ENCODE measurements at places on chromosomes 13 and 19.

- H3K4me1 ChIP-seq: peaks cover 10% of the 10 kb centered on the region
- no peak for DNase-seq
- H3K27me3 ChIP-seq: no peaks in the 10 kb centered on the region
- H3K27ac ChIP-seq: no peak overlapping the region
- no peak overlapping the region for H3K4me3 ChIP-seq
Measured at GRCh38 chr13:51865838-51866237, 4.1 kb downstream of the CCDC70 start.

- H3K4me1 ChIP-seq: no peaks in the 10 kb centered on the region
- no peak for DNase-seq
- no peaks in the 10 kb centered on the region for H3K36me3 ChIP-seq
- H3K27ac ChIP-seq: no peak within 1 kb of the TSS
- no peaks in the 10 kb centered on the region for H3K27me3 ChIP-seq
Measured at GRCh38 chr19:49335071-49335783, at the start of gene CD37. Gene CD37, plus strand, starts transcription at chr19:49335406. Its CDS starts 135 bp downstream, at chr19:49335541.

DNA sequence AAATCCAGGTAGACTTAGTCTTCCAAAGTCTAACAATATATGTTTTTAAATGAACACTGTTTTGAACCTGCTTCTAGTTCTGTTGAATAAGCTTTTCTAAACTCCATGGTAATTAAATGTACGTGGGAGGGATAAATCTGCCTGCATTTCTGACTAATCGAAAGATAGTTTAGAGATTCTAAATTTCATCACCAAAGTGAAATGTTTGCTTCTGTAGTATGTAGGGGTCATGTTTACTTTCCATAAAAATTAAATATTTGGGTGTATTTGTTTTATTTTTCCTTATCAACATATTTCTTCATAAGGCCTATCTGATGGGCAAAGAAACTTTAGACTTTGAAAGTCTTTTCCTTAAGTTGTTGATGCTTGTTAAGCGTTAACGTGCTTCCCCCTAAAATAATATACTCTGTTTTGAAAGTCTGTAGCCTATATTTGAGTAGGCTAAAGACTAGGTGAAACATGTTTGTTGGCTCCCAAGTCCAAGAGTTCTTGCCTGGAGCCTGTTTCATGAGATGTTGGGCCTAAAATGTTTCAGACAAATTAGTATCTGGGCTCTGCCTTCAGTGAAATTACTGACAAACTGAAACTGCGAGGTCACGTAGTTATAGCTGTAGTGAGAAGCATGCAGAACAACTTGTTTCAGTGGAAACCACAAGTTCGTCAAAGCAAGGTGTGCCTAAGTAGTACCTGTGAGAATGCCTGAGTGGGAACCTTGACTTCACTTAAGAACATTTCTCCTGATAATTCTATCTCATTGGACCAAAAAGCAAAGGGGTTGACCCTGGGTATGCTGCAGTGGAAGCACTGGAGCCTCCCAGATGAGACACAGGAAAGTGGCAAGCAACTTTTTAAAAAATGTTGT is 126.2 kb downstream of the LMO7 start:
- H3K4me1 ChIP-seq: peaks cover 8% of the 10 kb centered on the region
- H3K36me3 ChIP-seq: no peaks in the 10 kb centered on the region
- H3K27me3 ChIP-seq: no peaks in the 10 kb centered on the region
- peak overlapping the region; percentile 22 for H3K4me3 ChIP-seq

GRCh38 chr13:33493672-33494365 is 208.3 kb upstream of the STARD13 start:
- peak overlapping the region; percentile 75 for H3K27ac ChIP-seq
- H3K36me3 ChIP-seq: no peaks in the 10 kb centered on the region
- H3K4me3 ChIP-seq: no peak overlapping the region
- H3K4me1 ChIP-seq: peaks cover 25% of the 10 kb centered on the region

- no peak overlapping the region for H3K27ac ChIP-seq
- H3K4me3 ChIP-seq: no peak overlapping the region
- no peak for DNase-seq
- H3K4me1 ChIP-seq: no peaks in the 10 kb centered on the region
- no peaks in the 10 kb centered on the region for H3K36me3 ChIP-seq
Measured at GRCh38 chr19:8640402-8641004, 10.1 kb downstream of the NFILZ start.

- no peak overlapping the region for H3K4me3 ChIP-seq
- H3K27ac ChIP-seq: peak overlapping the region; percentile 79
- peaks cover 10% of the 10 kb centered on the region for H3K4me1 ChIP-seq
- no peak for DNase-seq
Measured at GRCh38 chr19:41307090-41307875, 2.7 kb upstream of the CCDC97 start.

GRCh38 chr19:10961073-10961860 is 437 bp downstream of the SMARCA4 start:
- no peaks in the 10 kb centered on the region for H3K27me3 ChIP-seq
- no peak for DNase-seq
- H3K36me3 ChIP-seq: peaks cover 7% of the 10 kb centered on the region
- H3K4me1 ChIP-seq: no peaks in the 10 kb centered on the region
- H3K27ac ChIP-seq: peak overlapping the region; percentile 83
- peak overlapping the region; percentile 67 for H3K4me3 ChIP-seq

- peaks cover 17% of the 10 kb centered on the region for H3K4me1 ChIP-seq
- no peak overlapping the region for H3K27ac ChIP-seq
- no peaks in the 10 kb centered on the region for H3K36me3 ChIP-seq
- no peak overlapping the region for H3K4me3 ChIP-seq
- peak; percentile 42 for DNase-seq
- H3K27me3 ChIP-seq: peaks cover 6% of the 10 kb centered on the region
Measured at GRCh38 chr19:1068009-1069001, 1.3 kb downstream of the ARHGAP45 start.

GRCh38 chr13:95098916-95099315 is 202.3 kb downstream of the ABCC4 start:
- H3K4me3 ChIP-seq: no peak overlapping the region
- peak overlapping the region; percentile 79 for H3K27ac ChIP-seq
- peaks cover 2% of the 10 kb centered on the region for H3K36me3 ChIP-seq

GRCh38 chr13:62684359-62684758 is 1268.7 kb upstream of the PCDH20 start:
- H3K4me3 ChIP-seq: no peak overlapping the region
- no peak for DNase-seq
- no peak overlapping the region for H3K27ac ChIP-seq
- no peaks in the 10 kb centered on the region for H3K27me3 ChIP-seq
- H3K36me3 ChIP-seq: no peaks in the 10 kb centered on the region
- H3K4me1 ChIP-seq: no peaks in the 10 kb centered on the region

GRCh38 chr13:111372651-111373425 is 52.4 kb downstream of the TEX29 start:
- peaks cover 23% of the 10 kb centered on the region for H3K27me3 ChIP-seq
- H3K4me1 ChIP-seq: no peaks in the 10 kb centered on the region
- no peak for DNase-seq
- H3K36me3 ChIP-seq: no peaks in the 10 kb centered on the region

DNA sequence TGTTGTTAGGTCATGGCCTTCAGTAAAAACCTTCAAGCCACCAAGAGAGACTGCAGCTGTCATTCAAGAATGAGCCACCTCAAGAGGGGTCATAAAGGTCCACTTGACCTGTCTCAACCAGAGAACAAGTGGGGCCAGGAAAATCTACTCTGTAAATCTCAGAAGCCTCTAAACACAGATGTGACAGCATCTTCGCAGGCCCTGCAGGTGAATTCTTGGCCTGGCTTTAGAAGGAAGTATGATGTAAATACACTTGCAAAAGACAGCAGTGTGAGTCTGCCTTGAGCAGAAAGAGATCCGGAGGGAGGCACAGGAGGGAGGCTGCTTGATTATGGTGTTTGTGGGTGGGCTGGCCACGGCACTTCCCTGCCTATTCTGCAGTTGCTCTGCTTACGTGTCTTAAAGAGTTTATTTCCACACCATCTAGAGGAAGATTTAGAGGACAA is 1082.9 kb downstream of the UQCRFS1 start:
- H3K27me3 ChIP-seq: no peaks in the 10 kb centered on the region
- no peak overlapping the region for H3K27ac ChIP-seq
- no peaks in the 10 kb centered on the region for H3K4me1 ChIP-seq
- no peak overlapping the region for H3K4me3 ChIP-seq

- no peak overlapping the region for H3K4me3 ChIP-seq
- no peaks in the 10 kb centered on the region for H3K36me3 ChIP-seq
Measured at GRCh38 chr13:61350341-61350740, 65.3 kb downstream of the PCDH20 start.

- H3K27ac ChIP-seq: no peak overlapping the region
- no peak overlapping the region for H3K4me3 ChIP-seq
- H3K36me3 ChIP-seq: no peaks in the 10 kb centered on the region
- H3K4me1 ChIP-seq: no peaks in the 10 kb centered on the region
- no peaks in the 10 kb centered on the region for H3K27me3 ChIP-seq
Measured at GRCh38 chr13:25232937-25233515, 54.3 kb downstream of the MTMR6 start.

GRCh38 chr19:49889038-49889686 is 7.5 kb downstream of the IL4I1 start:
- no peak for DNase-seq
- no peaks in the 10 kb centered on the region for H3K36me3 ChIP-seq
- H3K27me3 ChIP-seq: no peaks in the 10 kb centered on the region
- no peak overlapping the region for H3K4me3 ChIP-seq
- H3K4me1 ChIP-seq: no peaks in the 10 kb centered on the region

DNA sequence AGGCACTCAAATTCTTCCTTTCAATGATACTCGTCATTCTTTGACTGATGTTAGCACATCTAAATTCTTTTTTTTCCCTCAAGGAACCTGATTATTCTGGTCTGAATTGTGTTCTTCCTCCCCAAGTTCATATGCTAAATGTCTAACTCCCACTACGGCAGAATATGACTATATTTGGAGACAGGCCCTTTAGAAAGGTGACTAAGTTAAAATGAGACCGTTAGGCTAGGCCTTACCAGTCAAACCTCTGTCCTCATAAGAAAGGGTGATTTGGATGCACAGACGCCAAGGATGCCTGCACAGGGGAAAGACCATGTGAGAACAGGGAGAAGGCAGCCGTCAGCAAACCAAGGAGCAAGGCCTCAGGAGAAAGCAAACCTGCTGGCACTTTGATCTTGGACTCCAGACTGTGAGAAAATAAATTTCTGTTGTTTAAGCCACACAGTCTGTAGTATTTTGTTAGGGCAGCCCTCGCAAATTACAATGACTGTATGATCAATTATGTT is 13.1 kb upstream of the FOXO1 start:
- no peaks in the 10 kb centered on the region for H3K27me3 ChIP-seq
- DNase-seq: no peak
- no peak overlapping the region for H3K4me3 ChIP-seq
- H3K36me3 ChIP-seq: no peaks in the 10 kb centered on the region
- H3K27ac ChIP-seq: no peak overlapping the region

- no peak overlapping the region for H3K4me3 ChIP-seq
- H3K36me3 ChIP-seq: peaks cover 81% of the 10 kb centered on the region
- H3K4me1 ChIP-seq: peaks cover 31% of the 10 kb centered on the region
- DNase-seq: no peak
- H3K27ac ChIP-seq: peak overlapping the region; percentile 12
Measured at GRCh38 chr19:40805258-40805868, 6.4 kb downstream of the EGLN2 start.

GRCh38 chr19:39168258-39169142 is 28.3 kb upstream of the NCCRP1 start:
- H3K27ac ChIP-seq: no peak overlapping the region
- no peak for DNase-seq
- H3K27me3 ChIP-seq: no peaks in the 10 kb centered on the region
- no peak overlapping the region for H3K4me3 ChIP-seq

GRCh38 chr19:12772323-12772722 is 3.0 kb downstream of the HOOK2 start:
- peaks cover 36% of the 10 kb centered on the region for H3K36me3 ChIP-seq
- H3K27me3 ChIP-seq: no peaks in the 10 kb centered on the region
- no peak for DNase-seq
- H3K4me3 ChIP-seq: no peak overlapping the region
- H3K4me1 ChIP-seq: no peaks in the 10 kb centered on the region

GRCh38 chr19:55699221-55699620 is 24.2 kb downstream of the EPN1 start:
- H3K4me1 ChIP-seq: no peaks in the 10 kb centered on the region
- no peak overlapping the region for H3K27ac ChIP-seq
- no peak for DNase-seq
- H3K4me3 ChIP-seq: no peak overlapping the region

- no peak for DNase-seq
- H3K27me3 ChIP-seq: no peaks in the 10 kb centered on the region
- H3K4me1 ChIP-seq: no peaks in the 10 kb centered on the region
- no peak overlapping the region for H3K27ac ChIP-seq
Measured at GRCh38 chr19:1616396-1616795, 11.1 kb upstream of the UQCR11 start.
